Esophagus squamous epithelium (tissue), 5 donors: ENCODE measurements at places on chromosomes 1 and 21. TPM values are rescaled to one million over a fixed set of nuclear protein-coding genes. Genes with fewer than 3 reads are reported as not detected.

Gene OR2L5
- not detected for total RNA-seq

Gene AMY2B
- total RNA-seq: 39.5 TPM

Gene KDF1
- total RNA-seq: 20.7 TPM

Gene KIF17
- 0.57 TPM for total RNA-seq

Gene CAMK2N1
- 9.0 TPM for total RNA-seq

Gene C8B
- not detected for total RNA-seq

Gene C1orf94
- total RNA-seq: not detected

Gene CYP4X1
- 30.9 TPM for total RNA-seq

Gene TFAP2E
- total RNA-seq: 0.26 TPM

Gene HORMAD1
- 10.1 TPM for total RNA-seq

Gene NPR1
- total RNA-seq: 1.9 TPM

Gene PPFIA4
- total RNA-seq: 1.4 TPM

Gene NTMT2
- not detected for total RNA-seq

Gene RXFP4
- not detected for total RNA-seq

Gene NBPF20
- 2.3 TPM for total RNA-seq

Gene EXTL1
- total RNA-seq: not detected

Gene ATAD3C
- 0.11 TPM for total RNA-seq

Gene OPTC
- not detected for total RNA-seq

Gene SLC25A34
- 0.44 TPM for total RNA-seq

Gene FAM72D
- total RNA-seq: 0.73 TPM

Gene SLC5A3
- total RNA-seq: 9.0 TPM

Gene TMEM50B
- 31.3 TPM for total RNA-seq

Gene TMEM125
- total RNA-seq: 4.2 TPM
